ENCODE measurements at places on chromosomes 12 and 14.

DNA sequence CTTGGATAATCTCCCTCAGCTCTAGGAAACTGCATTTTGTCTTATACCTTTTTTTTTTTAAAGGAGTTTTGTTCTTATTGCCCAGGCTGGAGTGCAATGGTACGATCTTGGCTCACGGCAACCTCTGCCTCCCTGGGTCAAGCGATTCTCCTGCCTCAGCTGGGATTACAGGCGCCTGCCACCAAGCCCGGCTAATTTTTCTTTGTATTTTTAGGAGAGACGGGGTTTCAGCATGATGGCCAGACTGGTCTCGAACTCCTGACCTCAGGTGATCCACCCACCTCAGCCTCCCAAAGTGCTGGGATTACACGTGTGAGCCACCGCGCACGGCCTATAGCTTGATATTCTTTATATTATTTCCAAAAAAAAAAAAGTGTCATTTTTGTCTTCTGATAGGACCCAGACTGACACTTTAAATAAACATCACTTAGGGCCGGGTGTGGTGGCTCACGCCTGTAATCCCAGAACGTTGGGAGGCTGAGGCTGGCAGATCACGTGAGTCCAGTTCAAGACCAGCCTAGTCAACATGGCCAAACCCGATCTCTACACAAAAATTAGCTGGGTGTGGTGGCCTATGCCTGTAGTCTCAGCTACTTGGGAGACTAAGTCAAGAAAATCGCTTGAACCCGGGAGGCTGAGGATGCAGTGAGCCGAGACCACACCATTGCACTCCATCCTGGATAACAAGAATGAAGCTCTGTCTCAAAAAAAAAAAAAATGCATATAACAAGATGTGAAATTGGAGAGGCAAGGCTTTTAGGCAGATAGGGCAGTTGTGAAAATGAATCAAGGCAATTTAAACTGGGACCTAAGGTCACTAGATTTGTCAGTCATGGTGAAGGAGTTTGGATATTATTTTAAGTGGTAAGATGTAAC, 18.4 kb downstream of the SLC2A3 start:
- DNase-seq: no peak

DNA sequence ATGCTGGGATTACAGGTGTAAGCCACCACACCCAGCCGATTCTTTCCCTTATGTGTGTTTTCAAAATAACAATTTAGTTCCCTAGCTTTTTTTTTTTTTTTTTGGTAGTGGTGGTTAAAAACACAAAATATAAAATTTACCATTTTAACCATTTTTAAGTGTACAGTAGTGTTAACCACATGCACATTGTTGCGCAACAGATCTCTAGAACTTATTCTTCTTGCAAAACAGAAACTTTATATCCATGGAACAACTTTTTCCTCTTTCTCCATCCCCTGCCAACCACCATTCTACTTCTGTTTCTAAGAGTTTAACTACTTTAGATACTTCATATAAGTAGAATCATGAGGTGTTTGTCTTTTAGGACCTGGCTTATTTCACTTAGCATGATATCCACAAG, 1.1 kb upstream of the NDUFA12 start:
- DNase-seq: no peak

GRCh38 chr12:70691018-70691672, 53.9 kb upstream of the PTPRB start:
- DNase-seq: no peak

DNA sequence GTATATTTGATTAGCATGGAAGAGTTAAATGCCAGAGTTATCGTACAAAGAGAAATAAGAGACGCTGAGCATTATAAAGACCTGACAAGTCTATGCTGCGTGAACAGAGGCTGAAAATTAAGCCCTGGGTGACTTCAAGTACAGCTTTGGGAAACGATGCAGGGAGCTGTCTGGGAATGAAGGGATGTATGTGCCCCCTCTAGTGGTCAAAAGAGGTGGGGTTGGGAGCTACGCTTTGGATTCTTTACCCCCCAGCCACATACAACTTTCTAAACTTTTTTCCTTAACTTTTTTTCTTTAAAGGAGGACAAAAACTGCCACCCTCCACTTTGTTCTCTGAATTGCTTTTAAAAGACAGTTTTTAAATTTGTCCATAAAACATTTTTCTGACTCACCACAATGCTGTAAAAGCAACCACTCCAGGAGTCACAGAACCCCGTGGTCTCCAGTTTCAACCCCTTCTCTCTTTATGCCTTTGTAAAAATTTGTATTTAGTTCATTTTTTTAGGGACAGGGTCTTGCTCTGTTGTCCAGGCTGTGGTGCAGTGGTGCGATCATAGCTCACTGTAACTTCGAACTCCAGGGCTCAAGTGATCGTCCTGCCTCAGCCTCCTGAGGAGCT, 59.4 kb downstream of the ZNF664 start:
- DNase-seq: no peak

GRCh38 chr12:92058664-92059063, 87.0 kb downstream of the BTG1 start:
- no peak for DNase-seq

- no peak for DNase-seq
Measured at GRCh38 chr12:3294481-3294911, 196.5 kb upstream of the PRMT8 start.

DNA sequence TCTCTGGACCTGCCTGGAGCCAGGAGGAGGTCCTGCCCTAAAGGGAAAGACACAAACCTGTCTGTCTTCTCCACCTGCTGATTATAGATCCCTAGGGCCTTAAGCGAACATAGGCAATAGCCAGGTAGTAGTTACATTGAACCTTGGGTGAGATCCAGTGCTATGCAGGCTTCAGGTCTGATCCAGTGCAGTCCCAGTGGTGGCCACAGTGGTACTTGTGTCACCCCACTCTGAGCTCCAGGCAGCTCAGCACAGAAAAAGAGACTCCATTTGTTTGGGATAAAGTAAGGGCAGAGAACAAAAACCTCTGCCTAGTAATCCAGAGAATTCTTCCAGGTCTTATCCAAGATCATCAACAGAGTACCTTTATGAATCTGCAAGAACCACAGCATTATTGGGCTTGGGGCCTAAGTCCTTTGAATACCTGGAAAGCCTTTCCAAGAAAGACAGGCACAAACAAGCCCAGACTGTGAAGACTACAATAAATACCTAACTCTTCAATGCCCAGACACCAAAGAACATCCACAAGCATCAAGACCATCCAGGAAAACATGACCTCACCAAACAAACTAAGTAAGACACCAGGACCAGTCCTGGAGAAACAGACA, 60.4 kb upstream of the KTN1 start:
- DNase-seq: no peak

DNA sequence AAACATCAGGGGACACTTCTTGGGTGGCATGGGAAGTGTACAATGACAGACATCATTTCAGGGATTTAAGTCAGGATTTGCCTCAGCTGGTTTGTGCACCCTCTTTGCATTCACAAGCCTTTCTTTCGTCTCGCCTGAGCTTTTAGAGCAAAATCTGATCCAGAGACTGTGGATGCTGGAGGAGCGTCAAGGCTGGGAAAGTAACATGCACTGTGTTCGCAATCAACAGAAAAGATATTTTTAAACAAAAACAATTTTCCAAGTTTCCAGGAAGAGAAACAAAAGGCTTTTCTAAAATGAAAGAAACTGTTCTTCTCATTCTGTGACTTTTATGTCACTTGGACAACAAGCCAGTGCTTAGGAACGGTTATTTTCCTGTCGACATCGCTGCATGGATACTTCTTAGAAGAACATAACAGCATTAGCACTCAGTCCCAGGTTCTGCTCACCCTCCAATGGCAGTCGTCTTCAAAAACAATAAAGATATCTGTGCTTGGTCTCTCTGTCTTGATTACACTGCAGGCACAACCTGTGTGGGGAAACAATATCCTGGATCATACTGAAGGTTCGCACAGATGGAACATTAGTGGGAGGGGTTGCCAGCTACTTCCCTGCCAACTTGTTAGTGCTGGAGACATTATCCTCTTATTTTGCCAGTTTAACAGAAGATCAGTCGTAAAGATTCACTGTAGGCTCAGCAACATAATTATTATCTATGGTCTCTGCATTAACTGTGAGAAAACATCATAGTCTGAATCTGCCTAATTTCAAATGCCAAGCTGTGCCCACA, 403.3 kb upstream of the ATP2B1 start:
- DNase-seq: no peak

- DNase-seq: no peak
Measured at GRCh38 chr14:77100961-77101360, 2.9 kb downstream of the CIPC start.

DNA sequence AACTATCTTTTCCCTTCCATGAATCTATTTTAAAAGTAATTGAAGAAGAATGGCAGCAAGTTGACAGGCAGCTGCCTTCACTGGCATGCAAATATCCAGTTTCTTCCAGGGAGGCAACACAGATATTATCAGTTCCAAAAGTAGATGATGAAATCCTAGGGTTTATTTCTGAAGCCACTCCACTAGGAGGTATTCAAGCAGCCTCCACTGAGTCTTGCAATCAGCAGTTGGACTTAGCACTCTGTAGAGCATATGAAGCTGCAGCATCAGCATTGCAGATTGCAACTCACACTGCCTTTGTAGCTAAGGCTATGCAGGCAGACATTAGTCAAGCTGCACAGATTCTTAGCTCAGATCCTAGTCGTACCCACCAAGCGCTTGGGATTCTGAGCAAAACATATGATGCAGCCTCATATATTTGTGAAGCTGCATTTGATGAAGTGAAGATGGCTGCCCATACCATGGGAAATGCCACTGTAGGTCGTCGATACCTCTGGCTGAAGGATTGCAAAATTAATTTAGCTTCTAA, 18.4 kb downstream of the TMPO start:
- no peak for DNase-seq

GRCh38 chr12:82486524-82487235, 128.4 kb downstream of the METTL25 start:
- no peak for DNase-seq

DNA sequence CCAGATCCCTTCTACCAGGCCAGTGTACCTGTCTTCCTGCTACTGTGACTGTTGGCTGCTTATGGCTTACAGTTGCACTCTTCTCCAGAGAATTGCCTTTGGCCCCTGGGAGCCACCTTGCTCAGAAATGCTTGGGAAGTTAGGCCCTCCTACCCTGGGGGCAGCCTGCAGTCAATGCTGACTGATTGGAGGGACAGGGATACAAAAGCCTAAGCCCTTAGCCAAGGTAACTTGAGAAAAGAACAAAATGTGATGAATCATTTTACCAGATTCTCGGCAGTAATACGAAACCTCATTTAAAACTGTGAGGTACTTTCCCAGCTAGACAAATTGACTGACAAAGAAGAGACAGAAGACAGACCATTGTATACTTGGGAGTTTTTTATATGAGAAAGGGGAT, 47.3 kb downstream of the PTCSC3 start:
- no peak for DNase-seq

- DNase-seq: no peak
Measured at GRCh38 chr12:89821896-89822295, 113.3 kb upstream of the ATP2B1 start.

- DNase-seq: no peak
Measured at GRCh38 chr12:110137786-110138185, 13.6 kb downstream of the IFT81 start.

GRCh38 chr12:18794000-18794399, 56.1 kb downstream of the CAPZA3 start:
- no peak for DNase-seq

DNA sequence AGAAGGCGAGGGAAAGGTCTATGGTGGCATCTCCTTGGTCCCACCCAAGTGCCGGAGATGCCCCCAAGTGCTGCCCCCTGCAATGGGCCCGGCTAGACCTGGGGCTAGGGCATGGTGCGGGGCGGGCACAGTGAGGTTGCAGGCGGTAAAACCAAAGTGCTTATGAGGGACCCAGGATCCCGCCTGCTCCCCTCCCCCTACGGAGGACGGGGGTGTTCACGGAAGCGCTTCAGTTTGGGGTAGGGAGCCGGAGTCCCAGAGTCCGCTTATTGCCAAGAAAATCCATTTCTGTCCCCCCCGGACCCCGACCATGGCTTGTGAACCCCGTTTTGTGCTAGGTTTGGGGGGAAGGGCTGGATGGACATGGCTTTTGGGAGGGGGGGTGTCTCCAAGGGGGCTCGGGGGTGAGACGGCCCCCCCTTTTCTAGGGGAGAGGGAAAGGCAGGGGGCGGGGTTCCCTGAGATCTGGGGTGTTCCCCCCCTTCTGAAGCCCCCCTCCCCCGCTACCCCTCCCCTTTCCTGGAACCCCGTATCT, 5.4 kb upstream of the GPR84 start:
- no peak for DNase-seq

DNA sequence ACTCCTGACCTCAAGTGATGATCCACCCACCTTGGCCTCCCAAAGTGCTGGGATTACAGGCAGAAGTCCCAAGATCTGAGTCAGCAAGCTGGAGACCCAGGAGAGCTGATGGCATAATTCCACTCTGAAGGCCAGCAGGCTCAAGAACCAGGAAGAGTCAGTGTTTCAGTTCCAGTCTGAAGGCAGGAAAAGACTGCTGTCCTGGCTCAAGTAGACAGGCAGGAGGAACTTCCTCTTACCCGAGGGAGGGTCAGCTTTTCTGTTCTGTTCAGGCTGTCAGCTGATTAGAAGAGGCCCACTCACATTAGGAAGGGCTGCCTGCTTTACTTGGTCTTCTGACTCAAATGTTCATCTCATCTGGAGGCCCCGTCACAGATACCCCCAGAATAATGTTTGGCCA, 206.0 kb upstream of the MYL2 start:
- no peak for DNase-seq

DNA sequence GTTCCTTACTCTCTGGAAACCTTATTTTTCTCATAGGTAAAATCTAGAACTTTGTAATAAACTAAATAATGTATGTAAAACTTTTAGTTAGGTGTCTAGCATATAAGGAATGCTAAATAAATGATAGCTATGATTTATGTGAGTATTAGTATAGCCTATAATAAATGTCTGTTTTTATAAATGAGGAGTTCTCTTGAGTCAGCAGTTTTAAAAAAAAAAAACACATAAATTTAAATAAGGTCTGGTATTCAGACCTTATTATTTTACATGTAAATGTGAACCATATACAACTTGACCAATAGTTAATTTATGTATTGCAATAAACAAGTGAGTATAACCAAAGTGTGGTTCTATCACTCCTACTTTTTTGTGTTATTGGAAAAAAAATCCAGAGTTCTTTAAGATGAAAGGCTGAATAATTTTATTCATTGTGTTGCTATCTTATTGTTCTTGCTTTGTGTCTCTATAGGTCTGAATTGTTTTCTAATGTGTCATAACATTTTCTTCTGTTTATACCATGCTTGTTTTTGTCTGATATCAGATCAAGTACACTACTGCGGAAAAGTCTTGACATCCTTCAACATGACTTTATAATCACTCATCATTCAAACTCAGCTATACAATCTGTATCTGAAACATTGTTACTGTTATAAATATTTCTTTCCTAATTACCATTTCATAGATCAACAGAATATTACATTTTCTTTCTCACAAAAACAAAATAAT, 115.7 kb downstream of the RASSF9 start:
- no peak for DNase-seq

- DNase-seq: no peak
Measured at GRCh38 chr14:101174980-101175606, 271.6 kb upstream of the RTL1 start.

DNA sequence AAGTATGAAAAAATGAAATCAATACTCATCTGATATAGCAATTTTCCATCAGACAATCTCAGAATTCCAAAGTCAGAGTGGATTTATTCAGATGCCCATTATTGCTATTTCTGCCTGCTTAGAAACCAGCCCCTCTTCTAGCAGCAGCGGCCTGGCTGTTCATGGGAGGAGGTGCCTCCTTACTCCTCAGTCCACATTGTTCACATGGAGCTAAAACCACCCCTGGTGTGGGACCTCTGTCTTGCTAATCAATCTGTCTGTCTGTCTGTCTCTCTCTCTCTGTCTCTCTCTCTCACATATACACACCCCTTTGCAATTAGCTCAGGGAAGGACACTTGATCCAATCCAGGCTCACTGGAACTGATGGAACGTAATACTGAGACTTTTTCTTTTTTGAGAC, 176.1 kb downstream of the APAF1 start:
- DNase-seq: no peak

- DNase-seq: no peak
Measured at GRCh38 chr14:94180655-94181271, 6.6 kb downstream of the PPP4R4 start.
